ENCODE measurements at places on chromosomes 16 and 17.

DNA sequence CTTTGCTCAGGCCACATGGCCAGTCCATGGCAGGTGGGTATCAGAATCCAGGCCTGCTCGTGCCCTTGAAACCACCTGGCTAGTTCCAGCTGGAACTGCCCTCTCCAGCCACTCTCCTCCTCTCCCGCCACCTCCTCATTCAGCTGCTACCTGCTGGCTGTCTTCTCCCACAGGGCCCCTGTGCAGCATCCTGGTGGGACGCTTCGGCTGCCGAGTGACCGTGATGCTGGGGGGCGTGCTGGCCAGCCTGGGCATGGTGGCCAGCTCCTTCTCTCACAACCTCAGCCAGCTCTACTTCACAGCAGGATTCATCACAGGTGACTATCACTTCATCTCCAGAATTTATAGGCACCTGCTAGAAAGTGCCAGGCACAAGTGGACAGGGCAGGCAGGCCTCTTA, 10.1 kb downstream of the SLC16A5 start:
- no peak for DNase-seq

DNA sequence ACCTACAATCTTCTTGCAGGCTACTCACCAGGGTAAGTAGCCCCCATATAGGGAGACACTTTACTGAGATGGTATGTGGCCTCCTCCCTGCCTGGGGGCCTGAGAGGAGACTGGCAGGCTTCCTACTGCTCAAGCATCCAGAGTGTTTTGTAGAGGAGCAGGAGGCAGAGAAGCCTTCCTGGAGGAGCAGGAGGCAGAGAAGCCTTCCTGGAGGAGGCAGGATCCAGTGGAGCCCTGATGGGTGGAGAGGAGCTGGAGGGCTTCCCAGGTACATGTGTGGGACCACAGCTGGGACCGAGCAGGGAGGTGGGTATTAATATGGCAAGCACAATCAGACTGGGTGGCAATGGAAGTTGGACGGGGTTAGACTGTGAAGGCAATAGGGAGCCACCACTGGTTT, 2.1 kb upstream of the ADGRG5 start:
- DNase-seq = no peak

- no peak for DNase-seq
Observed at GRCh38 chr16:86865851-86866662, 287.7 kb downstream of the FOXL1 start.

DNA sequence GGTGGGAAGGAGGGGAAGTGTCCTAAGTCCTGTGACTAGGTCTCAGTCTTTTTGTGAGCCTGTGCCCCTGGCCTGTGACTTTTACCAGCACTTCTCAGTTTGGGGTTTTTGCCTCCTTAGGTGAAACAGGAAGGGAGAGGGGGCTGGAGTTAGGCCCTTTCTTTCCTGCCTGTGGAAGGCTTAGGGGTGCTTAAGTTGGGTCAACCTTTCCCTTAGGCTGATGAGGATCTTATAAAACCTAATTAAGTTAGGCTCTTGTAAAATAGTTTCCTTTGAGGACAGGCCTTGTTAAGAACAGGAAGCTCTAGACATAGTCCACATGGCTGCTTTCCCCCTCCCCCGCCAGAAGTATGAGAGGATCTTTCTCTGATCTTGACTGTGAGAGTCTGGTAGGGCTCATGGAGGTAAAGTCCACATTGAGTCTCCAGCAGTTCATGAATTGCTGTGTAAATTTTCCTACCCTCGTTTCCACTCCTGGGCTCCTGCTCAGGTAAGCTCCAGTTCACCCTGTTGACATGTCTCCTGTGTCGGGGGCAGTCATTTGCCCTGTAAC, 17.0 kb upstream of the DNASE1 start:
- DNase-seq = no peak

DNA sequence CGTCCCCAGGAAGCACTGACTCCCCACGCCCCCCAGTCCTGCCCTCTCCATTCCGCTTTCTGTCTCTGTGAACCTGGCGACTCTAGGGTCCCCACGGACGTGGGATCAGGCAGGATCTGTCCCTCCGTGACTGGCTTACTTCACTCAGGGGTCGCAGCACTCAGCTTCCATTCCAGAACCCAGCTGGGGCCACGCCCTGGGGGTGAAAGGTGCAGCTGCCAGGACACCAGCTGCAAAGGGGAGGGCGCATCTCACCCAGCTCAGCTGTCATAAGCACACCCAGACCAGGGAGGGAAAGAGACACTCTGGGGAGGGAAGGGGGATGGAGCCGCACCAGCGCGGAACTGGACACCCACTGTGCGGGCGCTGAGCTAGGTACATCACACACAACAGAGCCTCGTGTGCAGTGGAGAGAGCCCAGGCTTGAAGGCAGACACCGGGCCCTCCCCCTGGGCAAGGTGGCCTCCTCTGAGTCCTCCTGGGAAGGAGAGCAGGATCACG, 18.5 kb upstream of the HEXD start:
- peak; percentile 62 for DNase-seq

DNA sequence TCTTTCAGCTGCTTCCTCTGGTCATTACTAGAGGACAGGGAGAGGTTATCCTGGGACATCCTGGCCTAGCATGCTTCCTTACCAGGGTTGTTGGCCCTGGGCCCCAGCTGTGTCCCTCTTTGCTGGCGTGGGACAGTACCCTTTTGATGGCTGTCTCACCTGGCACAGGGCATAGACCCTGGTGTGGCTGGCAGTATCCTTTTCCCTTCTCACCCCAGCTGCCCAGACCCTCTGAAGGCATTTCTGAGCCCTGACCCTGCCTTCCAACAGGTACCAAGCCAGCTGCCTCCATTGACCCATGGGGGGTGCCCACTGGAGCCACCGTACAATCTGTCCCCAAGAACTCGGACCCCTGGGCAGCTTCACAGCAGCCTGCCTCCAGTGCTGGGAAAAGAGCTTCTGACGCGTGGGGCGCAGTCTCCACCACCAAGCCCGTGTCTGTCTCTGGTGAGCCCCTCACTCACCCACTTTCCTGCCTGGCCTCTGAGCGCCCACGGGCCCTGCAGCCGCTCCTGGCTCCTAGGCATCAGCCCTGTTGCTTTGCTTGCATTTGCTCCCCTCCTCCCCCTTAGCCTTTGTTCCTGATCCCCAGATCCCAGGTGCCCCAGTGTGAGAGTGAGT, 34.0 kb downstream of the B9D1 start:
- no peak for DNase-seq

GRCh38 chr17:77451245-77451893, 310.6 kb downstream of the SEC14L1 start:
- DNase-seq = no peak

DNA sequence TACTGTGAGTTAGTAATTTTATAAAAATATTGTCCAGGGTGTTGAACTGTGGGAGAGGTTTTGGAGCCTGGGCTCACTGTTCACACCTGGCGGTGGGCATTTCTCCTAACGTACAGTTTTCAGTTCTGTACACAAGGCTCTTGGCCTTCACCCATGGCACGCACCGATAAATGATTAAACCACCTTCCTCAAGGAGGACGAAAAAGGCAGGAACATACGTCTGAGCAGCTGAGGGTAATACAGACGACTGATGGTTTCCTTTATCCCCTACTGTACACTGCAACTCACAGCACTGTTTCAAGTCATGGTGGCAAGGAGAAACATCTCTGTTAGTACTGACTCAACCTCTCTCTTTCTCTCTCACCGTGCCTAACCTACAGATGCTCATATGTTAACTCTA, 1.4 kb upstream of the ST6GALNAC1 start:
- DNase-seq = no peak

DNA sequence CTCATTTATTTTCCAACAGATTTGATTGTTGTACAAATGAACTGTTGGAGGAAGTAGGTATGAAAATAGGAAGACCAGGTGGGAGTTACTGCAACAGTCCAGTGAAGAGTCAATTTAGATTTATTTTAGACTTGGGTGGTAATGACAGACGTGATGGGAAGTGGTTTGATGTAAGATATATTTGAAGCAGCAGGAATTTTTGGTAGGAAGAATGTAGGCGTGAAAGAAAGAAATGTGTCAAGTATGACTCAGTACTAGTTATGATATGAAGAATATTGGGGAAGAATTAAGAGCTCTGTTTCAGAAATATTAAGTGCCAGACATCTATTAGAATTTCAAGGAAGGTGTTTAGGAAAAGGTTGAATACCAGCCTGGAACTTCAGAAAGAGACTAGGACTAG, 247.9 kb upstream of the AXIN2 start:
- no peak for DNase-seq

- no peak for DNase-seq
Observed at GRCh38 chr17:27180322-27180721, 113.6 kb upstream of the WSB1 start.

GRCh38 chr17:57285701-57286100, 29.4 kb downstream of the MSI2 start:
- DNase-seq = no peak

- DNase-seq = no peak
Observed at GRCh38 chr17:61382796-61383688, 16.6 kb upstream of the TBX2 start.

GRCh38 chr16:54923988-54924387, 6.7 kb upstream of the IRX5 start:
- DNase-seq = no peak

- no peak for DNase-seq
Observed at GRCh38 chr16:64545768-64546167, 576.1 kb downstream of the CDH11 start.

GRCh38 chr17:3956327-3956957, 7.8 kb downstream of the ATP2A3 start:
- no peak for DNase-seq

GRCh38 chr16:49810831-49811230, 45.1 kb downstream of the ZNF423 start:
- DNase-seq = no peak

DNA sequence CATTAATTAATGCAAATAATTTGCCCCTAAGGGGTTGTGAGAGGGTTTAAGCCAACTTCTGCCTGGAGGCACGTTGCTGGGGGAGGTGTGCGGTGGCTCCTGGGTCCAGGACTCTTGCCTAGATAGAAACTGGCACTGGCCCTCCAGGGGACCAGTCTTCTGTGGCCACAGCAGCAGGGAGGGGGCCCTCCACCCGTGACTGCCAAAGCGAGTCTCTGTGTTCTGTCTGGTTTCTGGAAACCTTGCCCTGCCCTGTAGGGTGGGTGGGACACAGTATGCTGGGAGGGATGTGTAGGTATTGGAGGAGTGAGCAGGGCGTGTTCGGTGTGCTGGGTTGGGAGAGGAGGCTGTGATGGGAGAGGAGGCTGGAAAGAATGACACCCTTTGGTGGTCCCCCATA, 78.8 kb downstream of the TBC1D16 start:
- DNase-seq = no peak

GRCh38 chr16:86019446-86020047, 120.6 kb downstream of the IRF8 start:
- no peak for DNase-seq

DNA sequence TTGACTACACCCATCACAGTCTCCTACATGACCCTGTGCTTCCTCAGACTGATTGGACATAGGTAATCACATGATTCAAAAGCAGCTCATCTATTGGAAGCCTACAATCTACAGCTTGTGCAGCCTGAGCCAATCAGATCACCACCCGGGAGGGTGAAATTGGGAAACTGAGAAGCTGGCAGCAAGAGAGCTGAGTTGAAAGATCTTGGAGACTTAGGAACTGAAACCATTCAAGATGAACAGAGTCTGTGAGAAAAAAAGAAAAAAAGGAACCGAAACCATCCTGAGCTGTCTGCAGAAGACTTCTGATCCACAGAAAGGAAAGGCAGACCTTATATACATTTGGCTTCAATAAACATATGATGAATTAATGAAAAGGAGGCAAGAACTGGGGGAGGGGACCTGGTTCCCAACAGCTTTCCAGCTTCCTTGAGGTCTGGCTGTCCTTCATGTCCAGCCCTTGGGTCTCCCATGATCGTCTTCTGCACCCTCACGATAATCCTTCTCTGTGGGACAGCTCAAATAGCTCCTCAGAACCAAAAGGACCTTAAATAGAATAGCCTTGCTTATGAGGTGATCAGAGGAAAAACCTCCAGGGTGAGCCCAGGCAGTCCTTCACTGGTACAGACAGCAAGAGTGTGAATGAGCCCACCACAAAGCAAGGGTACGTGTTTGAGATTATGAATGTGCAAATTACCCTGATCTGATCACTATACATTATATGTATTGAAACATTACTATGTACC, 32.6 kb downstream of the PLXDC1 start:
- DNase-seq = no peak

DNA sequence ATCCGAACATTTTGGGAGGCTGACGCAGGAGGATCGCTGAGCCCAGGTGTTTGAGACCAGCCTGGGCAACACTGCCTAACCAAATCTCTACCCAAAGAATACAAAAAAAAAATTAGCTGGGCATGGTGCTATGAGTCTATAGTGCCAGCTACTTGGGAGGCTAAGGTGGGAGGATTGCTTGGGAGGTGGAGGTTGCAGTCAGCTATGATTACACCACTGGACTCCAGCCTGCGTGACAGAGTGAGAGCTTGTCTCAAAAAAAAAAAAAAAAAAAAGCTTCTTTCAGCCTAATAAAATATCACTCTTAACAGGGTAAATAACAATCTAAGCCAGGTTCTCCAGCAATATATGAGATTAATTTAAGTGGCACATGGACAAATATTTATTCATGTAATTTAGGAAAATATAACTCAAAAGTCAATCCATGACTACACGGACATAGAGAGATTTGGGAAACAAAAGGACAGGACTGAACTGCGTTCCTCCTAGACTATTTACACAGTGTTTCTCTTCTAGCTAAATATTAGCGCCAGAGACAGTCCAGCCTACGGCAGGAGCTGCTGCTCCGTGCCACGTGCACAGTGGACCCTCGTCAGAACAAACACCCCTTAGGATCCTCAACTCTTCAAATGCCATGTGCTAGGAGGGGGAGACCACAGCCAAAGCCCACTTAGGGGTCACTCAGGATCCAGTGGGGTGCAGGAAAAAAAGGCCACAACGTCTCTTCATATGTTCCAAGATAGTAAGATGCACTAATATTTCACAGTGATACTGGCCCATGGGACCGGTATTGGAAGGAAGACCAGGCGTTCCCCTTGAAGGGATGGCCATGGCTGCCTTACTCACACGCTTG, 8.7 kb downstream of the USP36 start:
- no peak for DNase-seq

- DNase-seq = no peak
Observed at GRCh38 chr16:66247516-66248481, 118.7 kb upstream of the CDH5 start.

- DNase-seq = no peak
Observed at GRCh38 chr16:22898874-22899348, 84.9 kb downstream of the HS3ST2 start.

DNA sequence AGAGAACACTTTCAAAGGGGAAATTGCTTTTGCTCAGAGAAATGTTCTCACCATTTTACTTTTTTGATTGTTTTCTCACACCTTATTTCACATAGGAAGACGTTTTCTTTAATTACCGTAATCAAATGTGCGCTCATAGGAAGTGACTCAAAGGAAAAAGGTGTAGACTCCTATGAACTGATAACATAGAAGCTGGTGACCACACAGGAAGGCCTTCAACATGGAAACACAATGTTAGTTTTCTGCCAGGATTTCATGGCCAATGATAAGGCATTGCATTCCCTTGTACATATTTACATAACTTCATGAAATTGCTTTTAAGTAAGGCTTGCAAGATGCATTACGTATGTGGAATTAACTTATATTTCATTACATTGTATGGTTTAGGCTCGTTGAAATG, 40.9 kb upstream of the KCNJ16 start:
- DNase-seq = no peak
